LNCaP clone FGC (cell line): ENCODE measurements at places on chromosomes 4 and X.

DNA sequence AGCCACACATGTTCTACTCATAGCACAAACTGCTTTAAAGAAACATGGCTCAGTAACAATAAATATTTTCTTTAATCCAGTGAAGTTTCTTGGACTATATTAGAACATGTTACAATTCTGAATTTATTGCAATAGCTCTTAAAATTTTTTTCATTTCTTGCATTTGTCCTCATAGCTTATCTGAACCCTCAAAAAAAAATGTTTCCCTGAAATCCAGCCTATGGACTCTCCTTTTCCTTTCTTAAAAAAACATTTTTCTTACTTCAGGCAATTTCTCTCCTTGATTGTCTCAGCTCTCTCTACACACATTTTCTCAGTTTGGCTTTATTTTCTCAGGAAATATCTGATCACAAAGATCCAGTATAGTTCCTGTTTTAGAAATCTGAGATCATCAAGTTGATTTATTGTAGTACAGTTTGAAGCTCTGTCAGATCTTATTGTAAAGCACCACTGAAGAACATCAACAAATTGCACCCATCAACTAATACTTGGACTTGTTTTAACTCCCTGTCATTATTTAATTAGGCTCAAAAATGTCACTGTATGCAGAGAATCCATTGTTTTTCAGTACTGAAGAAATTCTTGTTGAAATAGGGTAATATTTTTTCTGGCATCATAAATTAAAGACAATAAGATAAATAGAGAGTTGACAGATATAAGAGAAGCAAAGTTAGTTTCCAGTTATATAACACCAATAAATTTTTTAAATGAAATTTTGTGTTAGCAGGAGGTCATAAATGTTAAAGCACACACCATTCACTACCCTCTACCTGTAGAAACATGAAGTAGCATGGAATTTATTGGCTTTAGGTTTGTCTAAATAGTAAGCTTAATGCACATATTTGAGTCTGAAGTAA is 317.7 kb downstream of the ARHGAP24 start:
- DNase-seq, result no peak

DNA sequence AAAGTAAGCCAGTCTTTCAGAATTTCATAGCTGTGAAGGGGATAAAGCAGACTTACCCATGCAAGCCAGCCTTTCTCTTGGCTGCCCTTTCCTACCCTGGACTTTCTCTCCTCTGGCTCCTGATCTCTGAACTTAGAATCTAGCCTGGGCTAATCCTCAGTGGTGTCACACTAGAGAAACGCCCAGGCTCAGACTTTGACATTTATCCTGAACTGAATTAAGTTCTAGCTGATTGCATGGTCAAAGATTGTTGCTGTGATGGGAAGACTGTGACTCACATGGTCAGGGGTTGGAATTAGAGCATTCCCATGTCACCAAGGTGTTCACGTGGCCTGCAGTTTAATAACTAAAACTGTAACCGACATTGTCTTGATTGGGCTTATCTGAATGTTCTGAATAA is 469.5 kb upstream of the FAT1 start:
- no peak for DNase-seq

DNA sequence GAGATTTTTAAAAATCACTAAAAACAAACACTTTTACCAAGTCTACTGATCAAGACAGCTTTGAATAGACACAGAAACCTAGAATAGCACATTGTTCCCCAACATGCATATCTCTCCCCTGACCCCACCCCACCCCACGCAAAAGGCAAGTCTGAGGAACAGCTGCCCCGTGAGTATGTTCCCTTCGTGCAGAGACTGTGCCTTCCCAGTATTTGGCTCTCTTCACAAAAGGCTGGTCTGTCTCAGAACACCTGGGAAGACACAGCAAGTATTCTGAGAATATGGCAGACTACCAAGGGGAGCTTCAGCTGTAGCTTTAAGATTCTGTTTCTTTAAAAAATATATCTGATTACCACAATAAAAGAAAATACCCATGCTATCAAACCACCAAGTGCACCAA is 134.0 kb downstream of the SH3KBP1 start:
- no peak for DNase-seq

GRCh38 chr4:38004062-38004461 is 43.9 kb downstream of the PTTG2 start:
- DNase-seq, result no peak

DNA sequence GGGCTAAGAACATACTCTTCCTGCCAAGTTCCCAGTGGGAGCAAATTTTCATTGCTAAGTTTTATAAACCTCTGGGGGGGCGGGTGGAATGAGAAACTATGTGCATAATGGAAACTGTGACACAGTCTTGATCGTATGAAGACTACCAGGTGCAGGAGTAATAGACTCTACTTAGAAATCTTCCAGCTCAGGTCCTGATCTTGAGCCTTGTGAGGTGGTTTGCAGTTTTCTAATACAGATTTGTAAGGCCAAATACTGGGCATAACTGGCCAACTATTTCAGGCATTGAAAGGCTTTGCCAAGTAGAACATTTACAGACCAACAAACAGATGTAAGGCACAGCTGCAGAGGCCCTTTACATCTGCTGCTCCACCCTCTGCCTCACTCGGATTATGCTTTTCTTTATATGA is 89.7 kb upstream of the CBR4 start:
- DNase-seq, result no peak

DNA sequence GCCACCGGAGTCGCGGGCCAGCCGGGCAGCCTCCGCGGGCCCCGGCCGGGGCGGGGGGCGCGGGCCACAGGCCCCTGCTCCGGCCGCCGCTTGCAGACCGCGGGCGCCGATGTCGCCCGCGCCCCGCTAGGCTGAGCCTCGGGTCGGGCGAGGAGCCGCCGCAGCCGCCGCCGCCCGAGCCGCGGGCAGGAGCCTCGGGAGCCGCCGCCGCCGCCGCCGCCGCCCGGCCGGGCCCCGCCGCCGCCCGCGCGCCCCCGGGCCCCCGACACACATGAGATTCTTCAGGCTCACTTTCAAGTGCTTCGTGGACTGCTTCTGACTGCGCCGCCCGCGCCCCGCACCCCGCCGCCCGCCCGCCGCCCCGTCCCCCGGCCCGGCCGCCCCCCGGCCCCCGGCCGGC is 345 bp downstream of the SLC6A8 start:
- no peak for DNase-seq

DNA sequence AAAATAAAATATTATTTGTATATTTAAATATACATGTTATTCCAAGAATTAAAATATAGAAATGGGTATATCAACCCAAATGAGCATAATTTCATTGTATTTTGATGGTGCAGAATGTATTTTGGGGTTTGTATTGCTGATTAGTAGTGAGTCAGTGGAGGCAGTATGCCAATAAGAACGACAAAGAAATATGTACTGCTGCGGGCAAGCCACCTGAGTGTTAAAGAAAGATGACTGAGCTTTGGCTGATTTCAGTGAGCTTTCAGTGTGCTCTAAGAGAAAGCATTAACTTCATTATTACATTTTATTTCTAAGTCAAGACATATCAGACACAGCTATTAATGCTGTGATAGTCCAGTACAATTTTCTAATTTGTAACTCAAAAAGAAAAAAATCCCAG is 297.8 kb downstream of the ANK2 start:
- DNase-seq, result no peak

DNA sequence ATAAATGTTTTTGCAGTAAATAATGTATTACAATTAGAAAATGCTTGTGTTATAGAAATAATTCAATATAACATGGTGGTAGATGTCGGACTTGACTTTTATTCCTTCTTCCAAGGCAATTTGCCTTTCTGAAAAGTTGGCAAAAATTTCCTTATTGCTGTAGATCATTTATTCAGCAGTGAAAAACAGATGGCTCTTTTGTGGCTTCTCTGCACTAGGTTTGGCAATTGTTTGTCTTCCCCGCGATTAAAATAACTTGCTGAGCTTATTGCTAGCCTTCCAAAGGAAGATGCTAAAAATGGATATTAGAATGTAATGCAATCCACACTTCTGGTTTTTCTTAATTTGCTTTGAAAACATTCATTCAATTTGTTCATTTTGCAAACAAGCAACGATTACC is 1977.9 kb upstream of the ADGRL3 start:
- DNase-seq, result no peak

GRCh38 chr4:168930413-168931196 is 79.5 kb downstream of the CBR4 start:
- DNase-seq, result no peak

GRCh38 chr4:2862528-2862927 is 18.9 kb downstream of the ADD1 start:
- no peak for DNase-seq

- no peak for DNase-seq
These were observed 68.7 kb downstream of the PAK3 start for GRCh38 chrX:111164728-111165127.

DNA sequence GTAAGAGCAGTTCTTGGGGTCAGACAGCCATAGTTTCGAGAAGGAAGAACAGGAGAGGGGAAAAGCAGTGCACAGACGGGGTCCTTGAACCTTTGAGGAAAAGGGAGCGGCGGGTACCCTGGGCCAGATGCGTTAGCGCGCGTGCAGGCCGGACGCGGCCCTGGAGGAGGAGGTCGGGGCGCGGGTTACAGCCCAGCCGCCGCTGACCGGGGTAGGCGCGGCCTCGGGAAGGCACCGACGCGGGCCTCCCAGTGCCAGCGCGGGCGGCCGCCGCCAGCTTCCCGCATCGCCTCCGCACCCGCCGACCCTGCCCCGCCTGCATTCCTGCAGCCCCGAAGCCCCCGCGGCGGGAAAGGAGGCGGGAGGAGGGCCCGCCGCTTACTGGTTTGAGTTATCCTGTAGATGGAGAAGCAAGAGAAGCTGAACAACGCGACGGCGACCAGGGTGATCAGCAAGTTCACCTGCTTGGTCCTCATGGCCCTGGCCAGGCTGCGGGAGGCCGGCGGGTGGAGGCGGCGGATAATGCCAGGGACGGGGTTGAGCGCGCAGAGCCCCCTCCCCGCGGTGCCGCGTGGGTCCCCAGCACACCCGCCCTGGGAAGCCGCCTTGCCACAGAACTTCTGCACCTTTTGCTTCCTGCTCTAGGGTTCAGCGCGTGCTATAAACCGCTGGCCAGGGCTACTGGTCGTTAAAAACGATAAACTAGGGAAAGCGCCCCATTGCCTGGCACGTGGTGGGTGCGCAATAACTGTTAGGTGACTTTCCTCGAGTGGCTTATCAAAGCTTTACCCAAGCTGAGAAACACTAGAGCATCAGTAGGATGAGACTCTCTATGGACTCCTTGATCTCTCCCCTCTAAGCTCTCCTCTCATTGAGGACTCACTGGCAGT is at the start of gene MGAT4D:
TSS of gene MGAT4D (minus strand) at position 547 of the 890 bp plus-strand sequence. CDS start at position 476, 71 bp downstream.
- no peak for DNase-seq

DNA sequence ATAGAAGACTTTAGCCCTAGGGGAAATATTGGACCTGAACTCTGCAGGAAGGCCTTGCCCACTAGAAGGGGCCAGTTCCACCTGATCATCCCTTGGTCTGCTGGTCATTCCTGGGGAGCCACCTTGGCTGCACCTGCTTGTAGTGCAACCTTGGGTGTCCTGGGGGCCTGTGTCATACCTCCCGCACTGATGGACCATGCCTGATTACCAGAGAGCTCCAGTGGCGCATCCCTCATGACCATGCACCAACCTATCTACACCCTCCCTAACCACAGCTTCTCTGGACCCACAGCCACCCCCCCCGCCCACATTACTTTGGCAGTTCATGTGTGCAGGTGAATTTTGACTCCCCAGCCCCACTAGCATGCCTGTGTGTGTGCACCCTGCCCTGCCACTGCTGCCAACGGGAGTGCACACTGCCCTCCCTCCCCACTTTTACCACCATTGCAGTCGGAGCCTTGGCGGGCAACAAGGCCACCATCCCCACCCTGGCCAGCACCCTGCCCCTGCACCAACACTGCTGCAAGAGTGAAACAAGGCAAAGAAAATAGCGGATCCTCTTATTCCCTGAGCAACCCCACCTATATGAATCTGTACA is 208.1 kb downstream of the FAM47B start:
- no peak for DNase-seq

GRCh38 chr4:102781570-102781969 is 20.8 kb upstream of the MANBA start:
- no peak for DNase-seq

DNA sequence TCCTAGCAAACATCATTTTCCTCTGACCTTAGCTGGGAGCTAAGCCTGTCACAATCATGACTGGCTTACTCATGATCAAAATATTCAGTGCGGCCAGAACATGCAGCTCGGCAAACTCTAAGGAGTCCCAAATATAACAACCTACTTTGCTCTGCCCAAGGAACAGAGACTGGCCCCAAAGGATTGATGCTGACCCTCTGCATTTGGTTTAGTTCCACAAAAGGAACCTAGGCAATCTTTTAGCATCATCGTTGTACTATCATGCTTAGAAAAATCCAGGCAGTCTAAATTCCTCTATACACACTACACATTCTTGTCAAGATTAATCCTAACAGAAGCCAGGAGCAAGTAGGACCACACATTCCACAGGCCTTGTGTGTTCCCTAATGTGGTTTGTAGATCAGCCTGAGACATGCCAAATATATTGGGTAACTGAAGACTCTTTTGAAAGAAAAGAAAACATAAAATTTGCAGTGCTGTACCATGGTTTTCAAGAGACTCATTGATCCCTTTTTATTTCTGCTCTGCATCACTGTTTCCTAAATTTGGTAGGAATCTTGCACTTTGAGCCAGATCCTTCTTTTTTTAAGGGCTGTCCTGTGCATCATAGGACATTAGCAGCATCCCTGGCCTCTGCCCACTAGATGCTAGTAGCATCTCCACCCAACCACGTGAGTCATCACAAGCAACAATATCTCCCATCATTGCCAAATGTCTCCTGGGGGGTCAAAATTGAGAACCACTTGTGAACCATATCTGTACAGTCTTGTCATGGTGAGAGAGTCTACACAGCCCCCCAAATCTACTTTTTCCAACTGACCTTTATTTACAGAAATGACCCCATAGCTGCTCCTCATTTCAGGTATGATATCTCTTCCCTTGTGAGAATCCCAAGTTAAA is 17.6 kb upstream of the CC2D2A start:
- no peak for DNase-seq
